ENCODE measurements at places on chromosomes 5 and 9.
A peak's percentile ranks its signal among the peaks of the same experiment; 100 is the strongest.

GRCh38 chr5:119271758-119272730 lies 83.8 kb upstream of the TNFAIP8 start:
- DNase-seq = no peak

GRCh38 chr9:81874931-81875330 lies 53.3 kb upstream of the SPATA31D4 start:
- peak; percentile 43 for DNase-seq

- peak; percentile 28 for DNase-seq
Observed at GRCh38 chr5:21711866-21712758, 1141.0 kb downstream of the CDH12 start.

- no peak for DNase-seq
Observed at GRCh38 chr9:37212435-37212834, 92.1 kb downstream of the ZCCHC7 start.

- no peak for DNase-seq
Observed at GRCh38 chr9:110125763-110126351, 82.1 kb downstream of the C9orf152 start.

DNA sequence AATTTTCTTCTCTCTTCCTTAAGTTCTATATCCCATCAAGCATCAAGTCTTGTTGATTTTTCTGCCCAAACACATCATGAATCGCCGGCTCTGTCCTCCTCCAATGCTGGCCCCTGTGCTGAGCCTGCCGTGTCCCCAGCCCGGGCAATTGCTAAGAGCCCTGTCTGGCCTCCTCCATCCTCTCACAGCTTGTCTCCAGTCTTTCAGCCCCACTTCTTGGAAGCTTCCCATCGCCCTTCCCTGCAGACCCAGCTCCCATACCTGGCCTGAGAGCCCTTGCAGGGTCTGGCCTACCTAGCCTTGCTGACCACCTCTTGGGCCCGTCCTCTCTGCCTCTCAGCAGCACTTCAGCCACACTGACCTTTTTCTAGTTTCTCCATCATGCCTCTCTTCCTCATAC lies 61.9 kb downstream of the COL15A1 start:
- no peak for DNase-seq

DNA sequence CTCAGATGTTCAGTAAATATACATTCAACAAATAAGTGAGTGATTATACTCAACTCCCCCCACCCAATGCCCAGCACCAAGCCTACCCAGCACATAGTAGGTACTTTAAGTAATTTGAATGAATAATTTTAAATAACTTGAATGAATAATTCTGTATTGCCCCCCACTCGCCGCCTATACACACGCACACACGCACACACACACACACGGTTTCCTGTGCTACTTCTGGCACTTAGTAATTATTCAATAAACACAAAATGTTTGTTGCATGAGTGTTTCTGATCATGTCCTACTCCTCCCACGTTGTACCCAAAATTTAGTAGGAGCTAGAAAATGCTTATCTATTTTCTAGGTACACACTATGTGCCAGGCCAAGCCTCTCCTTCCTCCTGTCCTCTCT lies 16.2 kb downstream of the PCDH12 start:
- DNase-seq = no peak

- DNase-seq = no peak
Observed at GRCh38 chr5:174418809-174419539, 305.4 kb upstream of the MSX2 start.

DNA sequence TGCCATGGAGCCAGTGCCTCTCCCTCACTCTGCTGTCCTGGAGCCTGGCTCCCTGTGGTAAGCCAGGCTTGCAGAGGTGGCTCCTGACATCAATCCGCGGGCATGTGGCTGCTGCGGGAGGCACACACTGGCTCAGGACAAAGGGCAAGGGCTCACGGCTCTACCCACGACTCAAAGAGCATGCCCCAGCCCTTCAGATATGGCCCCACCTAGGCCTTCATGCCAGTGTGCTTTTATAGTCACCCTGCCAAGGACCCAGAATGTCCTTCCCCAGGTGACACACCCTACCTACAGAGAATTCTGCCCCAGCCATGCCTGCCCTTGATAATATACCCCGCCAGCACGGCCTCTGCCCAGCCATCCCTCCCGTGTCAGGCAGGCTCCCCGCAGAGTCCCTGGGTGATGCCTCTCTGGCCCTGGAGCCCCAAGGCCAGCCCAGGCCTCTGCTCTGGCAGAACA lies 1.6 kb downstream of the MGAT4B start:
- peak; percentile 33 for DNase-seq

DNA sequence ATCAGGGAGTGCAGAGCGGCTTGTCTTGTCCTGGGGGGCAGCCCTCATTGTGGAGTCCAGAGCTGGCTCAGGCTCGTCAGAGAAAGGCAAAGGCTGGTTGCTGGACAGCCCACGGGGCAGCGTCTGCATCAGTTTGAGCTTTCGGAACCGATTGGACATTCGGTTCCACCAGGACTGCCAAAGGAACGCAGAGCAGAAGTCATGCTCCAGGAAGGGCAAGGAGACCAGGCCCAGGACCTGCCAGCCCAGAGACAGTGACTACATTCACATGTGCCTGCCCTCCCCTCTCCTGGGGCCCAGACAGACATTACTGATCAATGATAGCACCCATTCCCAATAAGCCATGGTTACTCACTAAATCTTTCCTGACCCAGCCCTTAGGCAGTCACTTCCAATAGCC lies 18.1 kb downstream of the ANKS6 start:
- DNase-seq = no peak

- no peak for DNase-seq
Observed at GRCh38 chr5:151779531-151780125, 7.9 kb downstream of the G3BP1 start.

- DNase-seq = no peak
Observed at GRCh38 chr5:125258615-125259014, 512.2 kb upstream of the ZNF608 start.

DNA sequence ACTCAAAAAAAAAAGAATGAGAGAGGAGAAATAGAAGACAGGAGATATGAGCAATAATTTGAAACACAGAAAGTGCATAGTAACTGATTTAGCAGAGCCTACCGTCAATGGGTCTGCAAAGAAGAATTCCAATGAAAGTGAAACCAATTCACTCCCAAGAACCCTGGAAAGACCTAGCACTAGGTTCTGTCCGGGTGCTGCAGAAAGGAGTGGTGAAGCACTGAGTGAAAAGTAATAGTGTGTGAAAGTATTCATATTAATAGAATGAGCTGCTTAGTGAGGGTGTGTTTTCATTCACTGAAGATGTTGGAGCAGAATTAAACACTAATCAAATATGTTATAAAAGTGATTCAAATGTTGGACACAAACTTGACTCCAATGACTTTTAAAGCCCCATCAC lies 51.3 kb upstream of the SLC30A5 start:
- DNase-seq = no peak

GRCh38 chr9:14907696-14908095 lies 2.5 kb downstream of the FREM1 start:
- no peak for DNase-seq

DNA sequence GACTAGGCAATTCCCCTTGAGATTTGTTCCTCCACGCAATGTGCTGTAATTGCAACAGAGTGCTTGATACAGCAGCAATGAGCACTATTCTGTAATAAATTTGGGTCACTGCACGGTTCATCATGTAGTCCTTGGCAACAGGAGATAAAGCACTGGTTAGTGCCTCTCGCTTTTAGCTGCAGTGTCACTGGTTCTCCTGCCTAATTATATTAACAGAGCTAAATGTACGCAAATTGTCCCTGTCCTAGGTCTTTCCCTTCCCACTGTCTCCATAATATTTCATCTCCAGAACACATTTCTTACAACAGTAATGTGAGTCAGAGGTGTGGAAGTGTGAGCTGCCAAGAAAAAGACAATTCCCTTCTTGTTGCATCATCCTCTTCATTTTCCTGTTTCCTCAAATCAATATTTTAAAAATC lies 553.1 kb downstream of the ZNF608 start:
- DNase-seq = peak; percentile 59

GRCh38 chr5:175853573-175854230 lies 17.7 kb upstream of the CPLX2 start:
- no peak for DNase-seq

GRCh38 chr5:120735076-120735475 lies 271.0 kb downstream of the PRR16 start:
- no peak for DNase-seq

GRCh38 chr5:123208668-123209501 lies 119.8 kb downstream of the PRDM6 start:
- DNase-seq = peak; percentile 1

GRCh38 chr9:21085005-21085404 lies 7.3 kb upstream of the IFNB1 start:
- DNase-seq = no peak

- DNase-seq = peak; percentile 98
Observed at GRCh38 chr9:72476617-72477437, 44.6 kb upstream of the TMC1 start.

GRCh38 chr5:169218176-169218575 lies 82.8 kb downstream of the SLIT3 start:
- no peak for DNase-seq

DNA sequence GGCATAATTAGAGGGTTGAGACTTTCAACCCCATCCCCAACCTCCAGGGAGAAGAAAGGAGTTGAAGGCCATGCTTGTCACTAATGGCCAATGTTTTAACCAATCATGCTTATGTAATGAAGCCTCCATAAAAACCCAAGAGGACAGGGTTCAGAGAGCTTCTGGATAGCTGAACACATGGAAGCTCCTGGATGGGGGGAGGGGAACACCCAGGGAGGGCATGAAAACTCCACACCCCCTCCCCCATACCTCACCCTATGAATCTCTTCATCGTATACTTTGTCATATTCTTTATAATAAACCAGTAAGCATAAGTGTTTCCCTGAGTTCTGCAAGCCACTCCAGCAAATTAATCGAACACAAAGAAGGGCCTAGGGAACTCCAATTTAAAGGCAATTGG lies 81.7 kb downstream of the ALDH7A1 start:
- no peak for DNase-seq

- DNase-seq = no peak
Observed at GRCh38 chr5:141852448-141852847, 25.8 kb downstream of the PCDH1 start.

GRCh38 chr5:110965773-110966581 lies 105.5 kb upstream of the TSLP start:
- DNase-seq = no peak

- no peak for DNase-seq
Observed at GRCh38 chr9:108012886-108013665, 523.5 kb upstream of the KLF4 start.

DNA sequence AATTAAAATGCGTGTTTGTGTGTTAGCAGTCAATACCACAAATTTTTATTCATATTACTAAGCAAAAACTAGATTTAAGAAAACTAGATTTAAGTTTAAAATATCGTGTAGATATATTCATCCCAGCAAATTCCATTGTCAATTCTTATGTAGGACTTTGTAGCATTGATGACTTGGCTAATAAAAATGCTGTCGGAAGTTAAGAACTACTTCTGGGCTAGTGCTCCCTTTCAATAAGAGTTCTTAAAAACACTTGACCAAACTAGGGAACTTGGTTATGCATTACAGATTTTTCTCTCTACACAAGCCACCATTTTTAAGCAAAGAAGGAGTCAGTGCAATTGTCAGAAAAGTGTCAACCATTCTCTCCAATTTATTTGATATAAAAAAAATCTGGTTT lies 68.7 kb upstream of the RAD23B start:
- no peak for DNase-seq

DNA sequence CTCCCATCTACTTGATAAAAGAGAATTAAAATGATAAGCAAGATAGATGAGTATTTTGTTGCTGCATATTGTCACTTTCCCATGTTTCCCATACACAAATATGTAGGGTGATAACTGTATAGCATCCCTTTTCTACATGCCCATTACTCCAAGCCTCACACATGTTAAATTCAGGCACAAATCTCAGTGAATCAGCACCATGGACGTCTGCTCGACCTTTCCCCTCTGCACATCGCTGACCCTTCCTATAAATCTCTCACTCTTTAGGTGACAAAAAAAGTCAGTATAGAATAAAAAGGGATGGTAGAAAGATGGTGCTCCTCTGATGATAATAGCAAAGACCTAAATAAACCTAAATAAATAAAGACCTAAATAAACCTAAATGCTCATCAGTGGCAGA lies 1097.7 kb upstream of the C9orf72 start:
- DNase-seq = no peak

GRCh38 chr9:72305707-72306106 lies 59.3 kb downstream of the ZFAND5 start:
- no peak for DNase-seq

Measured in kidney tubule cell (primary cell).